Activated CD4-positive, alpha-beta memory T cell treated with anti-CD3 and anti-CD28 coated beads for 36 hours (primary cell): ENCODE measurements at places on chromosomes 16 and 17.
A peak's percentile ranks its signal among the peaks of the same experiment; 100 is the strongest.

GRCh38 chr17:19313746-19314651 lies 48.5 kb downstream of the B9D1 start:
- H3K4me3 ChIP-seq = no peak overlapping the region
- DNase-seq = no peak
- peaks cover 10% of the 10 kb centered on the region for H3K36me3 ChIP-seq
- peaks cover 14% of the 10 kb centered on the region for H3K27me3 ChIP-seq
- H3K27ac ChIP-seq = no peak overlapping the region
- H3K4me1 ChIP-seq = no peaks in the 10 kb centered on the region

DNA sequence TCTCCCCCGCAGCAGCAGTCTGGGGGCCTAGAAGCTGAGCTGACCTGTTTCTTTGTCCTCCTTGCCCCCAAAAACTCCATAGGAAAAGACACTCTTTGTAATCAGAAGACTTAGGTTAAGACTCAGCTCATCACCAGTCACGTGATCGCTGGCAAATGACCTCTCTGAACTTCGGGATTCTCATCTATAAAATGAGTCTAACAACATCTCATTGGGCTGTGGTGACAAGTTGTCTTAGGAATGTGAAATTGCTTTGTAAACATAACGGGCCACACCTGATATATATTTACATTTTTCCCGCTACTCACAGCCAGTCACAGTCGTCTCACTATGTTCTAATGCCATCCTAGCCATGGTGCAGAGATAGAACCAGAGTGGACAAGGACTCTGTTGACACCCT lies 86.0 kb upstream of the LHX1 start:
- no peak for DNase-seq
- peak overlapping the region; percentile 82 for H3K27ac ChIP-seq
- no peaks in the 10 kb centered on the region for H3K36me3 ChIP-seq

GRCh38 chr16:19123535-19124178 lies 9.9 kb downstream of the ITPRIPL2 start:
- no peak overlapping the region for H3K4me3 ChIP-seq
- peaks cover 6% of the 10 kb centered on the region for H3K27me3 ChIP-seq
- H3K27ac ChIP-seq = no peak overlapping the region
- no peaks in the 10 kb centered on the region for H3K36me3 ChIP-seq

DNA sequence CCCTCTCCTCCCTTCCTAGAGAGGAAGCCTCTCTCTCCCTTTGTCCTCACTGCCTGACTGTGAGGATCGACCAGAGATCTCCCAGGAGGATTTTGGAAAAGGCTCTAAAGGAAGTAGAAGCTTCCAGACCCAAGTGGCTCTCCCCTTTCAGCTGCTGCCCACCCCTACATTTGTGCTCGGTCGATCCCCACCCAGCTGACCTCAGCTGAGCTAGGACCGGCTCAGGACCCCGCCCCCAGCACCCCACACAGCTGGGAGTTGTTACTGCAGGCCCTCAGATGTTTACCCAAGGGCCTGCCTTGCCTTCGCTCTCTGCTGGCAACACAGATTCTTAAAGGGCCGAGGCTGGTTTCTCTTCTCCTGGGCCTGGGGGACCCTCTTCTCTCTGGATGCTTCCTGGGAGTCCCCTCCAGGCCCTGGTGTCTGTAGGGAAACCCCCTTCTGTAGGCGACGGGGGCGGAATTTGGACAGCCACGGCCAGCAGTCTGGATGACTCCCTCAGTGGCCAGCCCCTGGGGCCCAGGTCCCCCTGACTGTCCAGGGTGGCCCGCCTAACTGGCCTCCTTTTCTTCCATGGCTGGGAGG lies 26.9 kb upstream of the TIMP2 start:
- peaks cover 8% of the 10 kb centered on the region for H3K27me3 ChIP-seq
- H3K27ac ChIP-seq = no peak overlapping the region
- DNase-seq = no peak
- no peak overlapping the region for H3K4me3 ChIP-seq
- H3K36me3 ChIP-seq = peaks cover 1% of the 10 kb centered on the region

GRCh38 chr17:48127371-48128051 lies 19.9 kb downstream of the SNX11 start:
- no peak for DNase-seq
- H3K4me3 ChIP-seq = no peak overlapping the region
- no peak overlapping the region for H3K27ac ChIP-seq
- H3K36me3 ChIP-seq = peaks cover 10% of the 10 kb centered on the region

DNA sequence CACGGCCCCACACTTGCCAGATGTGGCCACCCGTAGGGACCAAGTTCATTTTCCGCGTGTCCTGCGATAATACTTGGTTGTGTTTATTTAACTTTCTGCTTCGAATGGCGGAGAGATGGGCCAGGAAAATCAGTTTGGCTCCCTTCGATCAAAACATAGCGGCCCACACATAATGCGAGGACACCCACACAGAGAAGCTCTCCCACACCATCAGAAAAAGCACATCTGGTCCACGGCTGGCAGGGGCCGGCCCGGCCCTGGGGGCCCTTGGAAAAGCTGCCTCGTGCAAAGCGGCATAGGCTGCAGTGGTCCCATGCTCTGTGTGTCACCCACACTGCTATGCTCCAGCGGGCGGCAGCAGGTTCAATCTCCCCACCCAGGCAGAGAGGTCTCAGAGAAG lies 46.9 kb downstream of the ZNF423 start:
- no peak overlapping the region for H3K4me3 ChIP-seq
- H3K36me3 ChIP-seq = no peaks in the 10 kb centered on the region
- H3K27me3 ChIP-seq = no peaks in the 10 kb centered on the region
- H3K4me1 ChIP-seq = no peaks in the 10 kb centered on the region
- H3K27ac ChIP-seq = no peak overlapping the region

DNA sequence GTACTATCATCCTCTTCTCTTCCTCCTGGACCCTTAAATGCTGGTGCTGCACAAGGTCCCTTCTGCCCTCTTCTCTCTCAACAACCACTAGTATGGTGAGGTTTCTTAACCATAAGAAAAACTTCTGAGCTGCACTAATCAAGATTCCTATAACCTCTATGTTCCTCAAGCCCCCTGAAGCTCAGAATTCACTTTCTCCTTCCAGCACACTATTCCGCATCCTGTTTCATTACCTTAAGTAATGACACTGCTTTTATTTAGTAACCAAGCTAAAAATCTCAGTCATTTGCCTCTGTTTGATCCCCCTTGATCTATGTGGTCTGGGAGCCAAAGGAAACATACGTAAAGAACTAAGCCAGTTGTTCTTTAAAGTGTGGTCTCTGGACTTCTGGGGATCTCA lies 20.1 kb downstream of the KANSL1 start:
- peaks cover 28% of the 10 kb centered on the region for H3K36me3 ChIP-seq
- peaks cover 76% of the 10 kb centered on the region for H3K4me1 ChIP-seq
- DNase-seq = no peak

DNA sequence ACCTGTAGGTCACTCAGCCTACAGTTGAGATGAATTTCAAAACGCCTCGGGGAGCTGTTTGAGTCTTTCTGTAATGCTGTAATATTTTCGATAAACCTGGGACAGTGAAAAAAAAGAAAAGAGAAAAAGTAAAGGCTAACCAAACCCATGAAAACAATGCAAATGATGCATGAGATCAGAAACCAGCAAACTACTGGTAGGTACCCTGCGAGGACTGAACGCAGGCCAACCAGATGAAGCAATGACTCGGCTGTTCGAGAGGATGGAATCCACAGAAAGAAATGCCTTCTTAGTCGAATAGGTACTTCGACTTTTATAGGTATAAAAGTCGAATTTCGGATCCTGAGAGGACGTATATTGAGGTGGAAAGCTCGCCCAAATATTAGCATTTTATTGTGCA lies 509 bp upstream of the ATAD5 start:
- H3K4me1 ChIP-seq = peaks cover 26% of the 10 kb centered on the region
- peak; percentile 42 for DNase-seq
- peak overlapping the region; percentile 99 for H3K4me3 ChIP-seq
- no peaks in the 10 kb centered on the region for H3K27me3 ChIP-seq
- H3K36me3 ChIP-seq = peaks cover 25% of the 10 kb centered on the region

DNA sequence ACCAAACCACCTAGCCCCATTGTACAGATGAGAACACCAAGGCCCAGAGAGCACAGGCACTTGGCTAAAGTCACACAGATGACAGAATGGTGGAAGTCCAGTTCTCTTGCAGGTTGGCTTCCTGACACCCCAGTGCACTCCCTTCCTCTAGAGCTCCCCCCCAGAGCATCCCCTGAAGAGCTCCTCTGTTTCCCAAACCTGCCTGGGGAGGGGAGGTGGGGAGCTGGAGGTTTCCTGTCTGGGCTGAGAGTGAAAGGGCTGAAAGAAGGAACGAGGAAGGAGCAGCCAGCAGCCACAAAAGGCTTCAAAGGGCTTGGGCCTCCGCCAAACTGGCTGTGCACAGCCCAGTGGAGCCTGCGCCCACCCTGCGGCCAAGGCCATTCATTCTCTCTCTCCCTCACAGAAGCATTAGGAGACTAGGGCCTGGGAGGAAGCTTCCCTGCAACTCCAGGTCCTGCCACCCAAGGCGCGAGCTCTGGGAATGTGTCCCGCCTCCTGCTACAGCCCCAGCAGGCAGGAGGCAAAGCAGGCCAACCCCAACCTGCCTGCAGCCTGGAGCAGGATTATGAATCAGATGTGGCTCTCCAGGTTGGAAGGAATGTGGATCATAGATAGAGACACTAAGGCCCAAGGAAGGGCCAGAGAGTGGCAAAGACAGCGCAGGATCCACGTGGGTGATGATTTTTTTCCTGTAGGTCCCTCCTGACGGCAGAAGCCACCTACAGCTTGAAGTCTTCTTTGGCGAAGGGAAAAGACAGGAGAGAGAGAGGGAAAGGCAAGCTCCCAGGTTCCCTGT lies 913 bp downstream of the SLC13A5 start:
- H3K4me1 ChIP-seq = peaks cover 15% of the 10 kb centered on the region
- H3K36me3 ChIP-seq = peaks cover 1% of the 10 kb centered on the region
- H3K27ac ChIP-seq = no peak overlapping the region
- no peak for DNase-seq

GRCh38 chr16:70746708-70747424 lies 54.1 kb downstream of the VAC14 start:
- H3K27me3 ChIP-seq = no peaks in the 10 kb centered on the region
- H3K4me3 ChIP-seq = no peak overlapping the region
- DNase-seq = peak; percentile 71
- peaks cover 41% of the 10 kb centered on the region for H3K4me1 ChIP-seq
- peak overlapping the region; percentile 72 for H3K27ac ChIP-seq

DNA sequence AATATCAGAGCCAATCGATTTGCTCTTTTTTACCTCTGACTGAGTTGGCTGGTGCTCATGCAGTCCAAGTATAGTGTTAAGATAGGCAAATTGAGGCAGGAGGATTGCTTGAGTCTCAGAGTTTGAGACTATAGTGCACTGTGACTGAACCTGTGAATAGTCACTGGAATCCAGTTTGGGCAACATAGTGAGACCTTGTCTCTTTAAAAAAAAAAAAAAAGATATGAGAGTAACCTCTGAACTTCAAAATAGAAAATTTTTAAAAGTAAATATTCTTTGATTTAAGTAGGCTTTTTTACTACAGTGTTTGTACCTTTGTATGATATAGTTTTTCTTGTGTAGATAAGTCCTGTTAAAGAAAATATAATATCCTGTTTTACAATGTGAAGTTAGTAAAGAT lies 3.4 kb downstream of the CCP110 start:
- H3K4me1 ChIP-seq = peaks cover 13% of the 10 kb centered on the region
- H3K4me3 ChIP-seq = no peak overlapping the region
- DNase-seq = no peak
- no peak overlapping the region for H3K27ac ChIP-seq
- H3K36me3 ChIP-seq = peaks cover 16% of the 10 kb centered on the region

DNA sequence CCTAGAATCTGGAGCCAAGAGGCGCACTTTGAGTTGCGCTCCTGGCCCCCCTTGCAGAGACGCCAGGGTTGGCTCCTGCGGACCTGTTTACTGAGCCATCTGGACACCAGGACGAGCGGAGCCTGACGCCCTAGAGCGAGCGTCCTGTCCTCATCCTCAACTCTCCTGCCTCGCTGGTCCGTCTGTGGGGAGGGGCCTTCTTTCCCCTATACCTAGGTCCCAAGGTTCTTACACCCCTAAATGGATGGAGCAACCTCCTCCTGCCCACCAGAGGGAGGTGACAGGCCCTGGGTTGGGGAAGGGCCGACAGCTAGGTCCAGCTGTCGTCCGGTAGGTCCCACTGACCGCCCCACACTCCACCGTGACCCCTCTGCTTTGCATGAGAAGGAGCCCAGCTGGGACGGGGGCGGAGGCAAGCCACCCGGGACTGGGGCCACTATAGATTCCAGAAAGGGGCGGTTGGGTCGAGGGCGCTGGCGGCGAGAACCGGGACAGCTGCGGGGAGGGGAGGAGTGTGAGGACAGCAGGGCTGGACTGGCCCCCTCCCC lies 3.1 kb upstream of the LHX1 start:
- peaks cover 91% of the 10 kb centered on the region for H3K27me3 ChIP-seq
- DNase-seq = peak; percentile 8
- peaks cover 66% of the 10 kb centered on the region for H3K4me1 ChIP-seq
- H3K36me3 ChIP-seq = no peaks in the 10 kb centered on the region

GRCh38 chr17:77320485-77321256 lies 179.9 kb downstream of the SEC14L1 start:
- no peak for DNase-seq
- peaks cover 45% of the 10 kb centered on the region for H3K4me1 ChIP-seq
- no peak overlapping the region for H3K27ac ChIP-seq
- H3K4me3 ChIP-seq = peak overlapping the region; percentile 87
- H3K36me3 ChIP-seq = no peaks in the 10 kb centered on the region
- no peaks in the 10 kb centered on the region for H3K27me3 ChIP-seq

DNA sequence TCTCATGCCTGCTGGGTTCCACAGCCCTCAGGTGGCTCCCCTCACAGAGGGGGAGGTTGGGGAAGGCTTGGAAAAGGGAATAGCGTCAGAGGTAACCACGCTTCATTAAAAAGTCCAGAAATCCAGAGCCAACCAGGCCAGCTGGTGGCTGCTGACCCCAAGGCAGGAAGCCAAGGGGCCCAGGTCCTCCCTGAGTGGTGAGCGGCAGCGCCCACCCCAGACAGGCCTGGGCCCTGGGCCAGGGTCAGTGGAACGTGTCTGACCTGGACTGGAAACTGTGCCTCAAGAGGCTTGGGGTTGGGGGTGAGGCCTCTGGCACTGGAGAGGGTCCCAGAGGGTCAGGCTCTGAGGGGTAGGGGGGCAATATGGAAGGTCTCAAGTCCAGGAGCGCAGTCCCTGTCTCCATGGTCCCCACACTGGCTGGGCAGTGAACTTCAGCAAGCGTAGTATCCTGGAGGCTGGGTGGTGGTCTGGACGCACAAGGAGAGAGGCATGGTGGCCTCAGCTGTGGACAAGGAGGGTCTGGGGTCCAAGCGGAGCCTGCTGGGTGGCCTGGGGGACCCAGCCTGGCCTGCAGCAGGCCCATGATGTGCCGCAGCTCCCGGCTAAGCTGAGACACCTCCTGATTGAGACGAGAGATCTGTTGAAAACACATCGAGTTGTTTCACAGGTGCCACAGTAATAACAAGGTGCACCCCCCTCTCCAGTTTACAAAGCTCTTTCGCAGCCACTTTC lies 5.2 kb upstream of the RAB5C start:
- no peak for DNase-seq
- no peak overlapping the region for H3K27ac ChIP-seq
- H3K4me3 ChIP-seq = no peak overlapping the region
- peaks cover 6% of the 10 kb centered on the region for H3K4me1 ChIP-seq

DNA sequence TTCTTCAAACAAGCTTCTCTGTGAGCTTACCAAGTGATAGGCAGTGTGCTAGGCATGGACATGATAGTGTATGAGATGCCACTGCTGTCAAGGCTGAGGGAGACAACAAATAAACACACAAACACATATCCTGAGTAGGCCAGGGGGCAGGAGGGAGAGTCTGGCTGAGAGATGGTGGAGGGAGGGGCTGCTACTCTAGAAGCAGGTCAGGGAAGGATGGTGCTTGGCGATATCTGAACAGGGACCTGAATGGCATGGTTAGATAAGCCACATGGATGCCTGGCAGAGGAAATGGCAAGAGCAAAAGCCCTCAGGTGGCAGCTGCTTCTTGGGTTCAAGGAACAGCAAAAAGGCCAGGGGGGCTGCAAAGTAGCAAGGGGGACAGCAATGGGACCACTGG lies 8.6 kb upstream of the CHST6 start:
- peaks cover 6% of the 10 kb centered on the region for H3K4me1 ChIP-seq
- no peak overlapping the region for H3K27ac ChIP-seq
- no peak overlapping the region for H3K4me3 ChIP-seq
- H3K27me3 ChIP-seq = peaks cover 10% of the 10 kb centered on the region
- DNase-seq = no peak
